ENCODE measurements at places on chromosomes 5 and 9.

DNA sequence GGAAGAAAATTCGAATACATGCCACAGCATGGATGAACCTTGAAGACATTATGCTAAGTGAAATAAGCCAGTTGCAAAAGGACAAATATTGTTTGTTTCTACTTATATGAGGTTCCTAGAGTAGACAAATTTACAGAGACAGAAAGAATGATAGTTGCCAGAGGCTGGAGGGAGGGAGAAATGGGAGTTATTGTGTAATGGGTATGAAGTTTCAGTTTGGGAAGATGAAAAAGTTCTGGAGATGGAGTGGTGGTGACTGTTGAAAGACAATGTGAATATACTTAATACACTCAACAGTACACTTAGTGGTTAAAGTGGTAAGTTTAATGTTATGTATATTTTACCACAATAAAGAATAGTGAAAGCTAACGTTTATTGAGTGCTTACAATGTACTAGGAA is 99.6 kb upstream of the SLC44A1 start:
- DNase-seq, result no peak

DNA sequence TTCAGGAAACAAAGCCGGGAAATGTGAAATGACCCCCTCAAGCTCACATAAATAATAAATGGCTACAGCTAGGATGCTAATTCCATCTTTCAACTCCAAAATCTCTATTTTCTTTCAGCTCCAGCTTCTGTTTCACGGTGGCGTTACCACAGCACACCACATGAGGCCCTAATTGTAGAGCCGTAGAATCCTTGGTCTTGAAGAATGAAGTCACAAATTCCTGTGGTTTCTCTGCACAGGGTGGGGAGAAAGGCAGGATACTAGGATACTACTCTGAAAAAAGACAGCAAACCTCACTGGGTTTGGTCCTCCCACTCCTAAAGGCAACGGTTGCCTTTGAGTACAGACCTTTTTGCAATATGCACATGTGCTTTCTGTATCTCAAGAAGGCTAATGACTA is 13.9 kb upstream of the RARS1 start:
- DNase-seq, result peak; percentile 19

GRCh38 chr9:125537442-125538091 is 169.4 kb downstream of the MAPKAP1 start:
- no peak for DNase-seq

DNA sequence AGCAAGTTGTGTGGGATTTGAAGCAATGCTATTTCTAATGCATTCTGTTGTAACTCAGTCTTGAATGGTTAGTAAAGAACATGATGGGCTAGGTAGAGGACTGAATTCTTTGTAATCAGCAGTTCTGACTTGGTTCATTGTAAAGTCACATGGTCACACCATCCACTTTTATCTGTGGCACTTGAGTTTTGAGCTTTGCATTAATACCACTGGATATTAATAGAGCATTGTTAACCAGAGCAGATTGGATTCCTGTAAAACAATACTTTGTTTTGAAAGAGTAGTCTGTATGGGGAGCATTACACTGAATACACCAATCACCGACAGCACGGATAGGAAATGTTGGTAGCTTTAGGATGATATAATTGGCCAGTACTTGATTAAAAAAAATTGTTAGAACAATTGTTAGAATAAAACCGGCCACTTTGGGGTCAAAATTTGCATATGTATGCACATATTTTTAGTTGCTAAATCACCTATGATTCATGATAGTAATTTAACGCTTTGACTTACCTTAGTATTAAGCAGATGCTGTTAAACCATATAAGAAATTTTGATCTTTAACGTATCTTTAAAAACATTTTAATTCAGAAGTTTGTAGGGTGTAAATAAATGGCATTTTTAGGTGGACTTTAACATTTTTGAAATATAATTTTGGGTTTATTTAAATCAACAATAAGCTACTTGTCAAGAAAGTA is 17.4 kb downstream of the SLC12A2 start:
- no peak for DNase-seq

GRCh38 chr9:134503301-134504105 is 138.1 kb upstream of the COL5A1 start:
- no peak for DNase-seq

All from keratinocyte (primary cell).